IPS-NIHi11 (cell line): ENCODE measurements at places on chromosomes 5 and 9.

DNA sequence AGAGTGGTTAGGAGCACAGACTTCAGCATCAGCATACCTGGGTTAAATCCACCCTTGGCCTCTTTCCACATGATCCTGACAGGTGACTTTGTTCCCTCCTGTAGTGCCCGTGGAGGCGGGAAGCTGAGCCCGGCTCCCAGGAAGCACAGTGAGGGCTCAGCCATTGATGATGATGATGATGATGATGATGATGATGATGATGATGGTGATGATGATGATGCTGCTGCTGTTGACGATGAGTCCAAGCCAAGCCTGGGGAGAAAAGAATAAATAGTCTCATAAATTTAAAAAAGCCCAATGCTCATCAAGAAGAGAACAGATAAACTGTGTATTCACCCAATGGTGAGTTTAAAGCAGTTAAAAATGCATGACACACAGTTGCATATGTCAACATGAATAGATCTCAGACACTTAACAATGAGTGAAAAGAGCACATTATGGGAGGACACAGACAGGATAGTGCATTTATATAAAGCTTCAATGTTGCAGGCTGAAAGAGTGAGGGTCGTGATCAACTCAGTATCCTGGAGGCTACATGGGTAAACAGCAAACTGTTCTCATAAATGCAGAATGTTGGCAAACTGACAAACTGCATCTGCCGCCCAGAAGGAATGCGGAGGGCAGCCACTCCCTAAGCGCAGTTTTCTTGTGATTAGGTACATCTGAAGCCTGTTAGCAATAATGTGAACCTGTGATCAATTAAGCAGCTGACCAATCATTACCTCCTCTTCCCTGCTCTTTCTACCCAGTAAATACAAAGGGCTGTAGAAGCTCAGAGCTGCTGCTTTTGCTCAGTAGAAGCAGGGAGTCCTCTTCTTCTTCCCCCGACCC is 11.7 kb upstream of the CFAP157 start:
- no peak for DNase-seq

- DNase-seq, result peak; percentile 61
Measured at GRCh38 chr5:181037365-181037861, 2.7 kb upstream of the BTNL9 start.

GRCh38 chr9:36450110-36450732 is 50.2 kb upstream of the RNF38 start:
- DNase-seq, result peak; percentile 33

DNA sequence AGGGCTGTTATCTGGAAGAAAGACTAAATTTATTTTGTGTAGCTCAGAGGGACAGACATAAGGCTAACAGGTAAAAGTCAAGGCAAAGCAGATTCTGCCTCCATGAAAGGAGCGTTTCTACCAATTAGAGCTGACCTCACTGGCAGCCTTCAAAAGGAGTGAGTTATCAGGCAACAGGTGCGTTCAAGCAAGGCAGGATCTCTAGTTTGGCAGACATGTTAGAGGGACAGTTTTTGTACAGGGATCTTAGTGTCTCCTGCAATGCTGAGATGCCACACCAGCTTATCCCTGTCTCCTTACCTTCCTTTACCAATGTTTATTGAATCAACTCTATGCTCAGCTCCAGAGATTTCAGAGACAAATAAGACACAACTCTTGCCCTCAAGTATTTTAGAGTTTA is 73.8 kb downstream of the NRG2 start:
- no peak for DNase-seq

DNA sequence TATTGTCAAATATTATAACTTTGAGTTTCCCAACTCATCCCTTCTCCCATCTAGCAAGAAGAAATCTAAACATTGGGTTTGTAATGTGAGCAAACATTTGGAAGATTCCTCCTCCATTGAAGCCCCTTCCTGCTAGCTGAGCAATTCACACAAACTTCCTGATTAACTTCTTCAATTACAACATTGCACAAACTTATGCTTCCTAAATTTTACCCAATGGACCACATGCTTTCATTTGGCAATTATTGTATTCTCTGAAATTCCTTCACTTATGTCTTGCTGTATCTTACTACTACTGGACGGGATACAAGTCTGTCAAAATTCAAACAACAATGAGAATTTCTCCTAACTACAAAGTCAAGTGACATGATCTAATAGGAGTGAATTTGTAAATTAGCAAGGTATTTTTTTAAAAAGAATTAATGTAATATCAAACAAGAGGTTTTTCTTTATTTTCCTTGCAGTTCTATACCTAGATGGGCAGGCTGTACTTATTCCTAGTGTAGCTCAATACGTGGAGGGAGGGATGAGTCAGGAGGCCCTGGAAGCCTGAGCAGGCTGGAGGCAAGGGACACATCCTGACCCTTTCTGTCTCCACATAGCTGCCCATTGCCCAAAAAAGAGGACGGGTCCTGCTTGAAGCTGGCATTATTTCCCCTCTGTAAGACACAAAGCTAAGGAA is 11.8 kb upstream of the IFNW1 start:
- no peak for DNase-seq

DNA sequence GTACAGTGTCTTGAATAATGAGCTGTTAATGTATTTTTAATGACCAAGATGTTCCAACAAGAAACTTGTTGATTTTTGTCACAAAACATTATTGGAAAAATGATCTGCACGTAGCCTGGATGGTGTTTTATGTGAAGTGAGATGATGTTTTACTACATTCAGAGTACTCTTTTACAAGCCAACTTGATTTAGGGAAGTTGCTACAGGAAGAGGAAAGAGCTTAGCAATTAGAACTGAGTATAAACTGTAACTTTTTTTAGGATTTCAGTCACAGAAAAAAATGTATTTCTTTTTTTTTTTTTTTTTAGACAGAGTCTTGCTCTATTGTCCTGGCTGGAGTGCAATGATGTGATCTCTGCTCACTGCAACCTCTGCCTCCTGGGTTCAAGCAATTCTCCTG is 113.6 kb upstream of the ADRA1B start:
- no peak for DNase-seq

DNA sequence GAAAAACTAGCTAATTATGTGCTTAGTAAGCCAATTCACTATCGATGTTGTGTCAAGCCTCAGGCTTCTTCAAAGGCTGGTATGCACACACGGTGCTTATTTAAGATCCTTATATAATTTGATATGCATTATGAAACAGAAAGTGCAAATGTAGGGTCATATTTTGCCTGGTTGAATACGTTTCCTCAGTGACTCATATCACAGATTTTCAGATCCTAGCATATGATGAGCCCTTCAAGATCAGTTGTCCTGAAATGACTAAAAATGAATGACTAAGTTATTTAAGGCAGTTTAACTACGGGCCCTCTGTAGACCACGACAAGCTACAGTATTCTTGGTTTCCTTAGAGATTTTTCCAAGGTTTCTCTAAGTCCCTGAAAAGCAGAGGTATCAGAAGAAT is 778.3 kb downstream of the PRELID2 start:
- DNase-seq, result no peak

GRCh38 chr9:21687351-21687750 is 115.1 kb upstream of the MTAP start:
- no peak for DNase-seq

GRCh38 chr5:136042665-136043121 is 13.9 kb downstream of the TGFBI start:
- no peak for DNase-seq

- peak; percentile 90 for DNase-seq
Measured at GRCh38 chr5:134224888-134225779, 739 bp downstream of the PPP2CA start.

- peak; percentile 49 for DNase-seq
Measured at GRCh38 chr5:4862500-4862899, 277.6 kb upstream of the ADAMTS16 start.

- DNase-seq, result no peak
Measured at GRCh38 chr5:142800776-142801494, 30.8 kb downstream of the ARHGAP26 start.

DNA sequence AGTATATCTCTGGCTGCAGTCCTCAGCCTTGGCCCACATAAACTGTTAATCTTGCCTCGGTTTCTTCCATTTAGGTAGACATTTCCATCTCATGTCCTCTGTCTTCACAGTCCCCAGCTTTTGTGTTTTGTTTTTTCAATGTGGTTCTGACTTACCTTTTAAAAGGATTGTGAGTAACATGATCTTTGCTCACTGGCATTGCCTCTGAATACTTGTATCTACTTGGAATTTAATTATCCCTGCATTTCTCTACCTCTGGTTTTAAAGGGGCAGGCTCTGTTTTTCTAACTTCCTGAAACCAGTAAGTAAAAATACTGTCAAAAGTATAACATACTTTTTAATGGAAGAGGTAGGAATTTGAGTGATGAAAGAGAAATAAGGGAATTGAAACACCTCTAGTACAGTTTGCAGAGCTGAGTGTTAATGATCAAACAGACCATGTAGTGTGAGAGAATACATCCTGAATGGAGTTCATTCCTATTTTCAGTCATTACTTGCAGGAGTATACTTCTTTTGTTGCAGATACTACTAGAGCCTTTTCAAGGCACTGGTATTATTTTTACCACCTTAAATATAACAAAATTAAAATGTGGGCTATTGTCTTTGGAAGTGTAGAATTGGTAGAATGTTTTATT is 62.6 kb downstream of the MTREX start:
- no peak for DNase-seq

DNA sequence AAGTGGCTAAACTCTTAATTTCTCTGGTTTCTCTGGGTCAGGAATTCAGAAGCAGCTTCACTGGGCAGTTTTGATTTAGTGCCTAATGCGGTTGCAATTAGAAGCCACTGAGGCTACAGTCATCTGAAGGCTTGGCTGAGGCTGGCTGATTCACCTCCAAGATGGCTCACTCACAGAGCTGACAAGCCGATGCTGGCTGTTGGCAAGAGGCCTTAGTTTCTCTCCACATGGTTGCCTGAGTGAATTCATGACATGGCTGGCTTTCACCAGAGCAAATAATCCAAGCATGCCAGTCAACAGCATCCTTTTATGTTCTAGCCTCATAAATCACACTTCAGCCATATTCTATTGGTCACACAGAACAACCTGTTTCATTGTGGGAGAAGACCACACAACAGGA is 2.8 kb upstream of the CDK7 start:
- no peak for DNase-seq

GRCh38 chr9:123848447-123849085 is 81.4 kb downstream of the DENND1A start:
- no peak for DNase-seq

GRCh38 chr9:124021385-124021769 is 9.8 kb downstream of the LHX2 start:
- DNase-seq, result no peak

- DNase-seq, result no peak
Measured at GRCh38 chr5:124417196-124417595, 329.2 kb downstream of the ZNF608 start.

DNA sequence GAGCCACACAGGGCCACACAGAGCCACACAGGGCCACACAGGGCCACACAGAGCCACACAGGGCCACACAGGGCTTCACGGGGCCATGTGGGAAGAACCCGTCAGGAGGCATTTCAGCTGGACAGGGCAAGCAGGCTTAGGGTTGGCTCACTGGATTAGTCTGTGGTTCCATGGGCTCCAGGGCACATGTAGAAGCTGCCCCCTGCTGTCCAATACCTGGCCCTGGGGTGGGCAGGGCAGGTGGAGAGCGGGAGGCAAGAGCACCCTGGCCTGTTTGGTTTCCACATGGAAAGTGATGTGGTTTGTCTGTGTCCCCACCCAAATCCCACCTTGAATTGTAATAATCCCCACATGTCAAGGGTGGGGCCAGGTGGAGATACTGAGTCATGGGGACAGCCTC is 16.4 kb upstream of the LPCAT1 start:
- no peak for DNase-seq

- DNase-seq, result no peak
Measured at GRCh38 chr9:99253134-99253533, 31.1 kb downstream of the SEC61B start.

DNA sequence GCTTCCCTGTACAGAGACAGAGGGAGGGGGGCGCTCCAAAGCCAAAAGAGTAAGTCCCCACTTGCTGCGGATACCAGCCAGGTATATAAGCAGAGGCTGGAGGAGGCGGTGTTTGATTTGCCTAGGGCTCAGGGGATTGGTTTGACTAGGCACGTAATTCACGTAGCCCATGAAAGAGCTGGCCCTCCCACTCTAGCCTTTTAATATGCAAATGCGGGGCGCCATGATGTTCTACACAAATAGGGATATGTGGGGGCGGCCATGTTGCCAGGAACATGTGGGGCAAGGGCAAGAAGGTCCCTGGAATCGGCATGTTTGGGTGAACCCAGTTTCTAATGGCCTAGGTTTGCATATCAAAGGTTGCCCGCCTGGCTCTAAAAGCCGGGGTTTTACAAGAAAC is 3.3 kb upstream of the PRLR start:
- no peak for DNase-seq
